Stimulated activated CD8-positive, alpha-beta memory T cell treated with anti-CD3 and anti-CD28 coated beads, Interleukin-4, amount 100 ng/mL, for 1 hour (primary cell): ENCODE measurements at places on chromosomes 4 and X.

DNA sequence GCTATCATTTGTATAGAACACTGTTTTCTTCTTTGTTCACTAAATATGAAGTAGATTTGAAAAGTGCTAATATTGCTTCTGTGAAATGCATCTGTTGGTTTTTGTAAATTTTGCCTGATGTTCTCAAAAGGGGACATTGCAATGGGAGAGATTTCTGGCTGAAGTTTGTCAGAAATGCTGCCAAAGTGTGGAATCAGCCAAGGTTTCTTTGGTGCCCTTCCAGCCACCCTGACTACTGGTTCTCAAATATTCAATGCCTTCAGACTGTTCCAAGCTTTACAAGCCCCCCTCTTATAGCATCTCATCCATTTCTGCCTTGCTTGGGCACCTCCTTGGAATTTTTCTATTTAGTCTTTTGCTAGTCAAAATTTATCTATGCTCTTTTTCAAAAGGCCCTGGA is 60.6 kb upstream of the TMLHE start:
- no peak for DNase-seq

DNA sequence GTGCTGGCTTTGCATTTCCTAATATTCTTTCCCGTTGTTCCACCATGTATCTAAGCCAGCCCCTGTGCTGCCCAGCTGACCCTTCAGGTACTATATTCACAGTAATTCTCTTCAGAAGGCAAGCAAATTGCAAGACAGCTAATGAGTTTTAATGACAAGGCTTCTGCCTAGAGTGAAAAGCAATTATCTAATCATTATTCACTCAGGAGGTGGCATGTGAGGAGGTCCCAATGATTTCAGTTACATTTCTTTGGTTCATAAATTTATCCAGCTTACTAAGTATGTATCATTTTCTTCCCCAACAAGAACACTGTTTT is 123.0 kb downstream of the RASGEF1B start:
- no peak for DNase-seq

- DNase-seq: no peak
These were observed 1639.0 kb upstream of the IGFBP7 start for GRCh38 chr4:58749206-58749605.

GRCh38 chrX:10208953-10209352 is 52.2 kb downstream of the CLCN4 start:
- DNase-seq: no peak

DNA sequence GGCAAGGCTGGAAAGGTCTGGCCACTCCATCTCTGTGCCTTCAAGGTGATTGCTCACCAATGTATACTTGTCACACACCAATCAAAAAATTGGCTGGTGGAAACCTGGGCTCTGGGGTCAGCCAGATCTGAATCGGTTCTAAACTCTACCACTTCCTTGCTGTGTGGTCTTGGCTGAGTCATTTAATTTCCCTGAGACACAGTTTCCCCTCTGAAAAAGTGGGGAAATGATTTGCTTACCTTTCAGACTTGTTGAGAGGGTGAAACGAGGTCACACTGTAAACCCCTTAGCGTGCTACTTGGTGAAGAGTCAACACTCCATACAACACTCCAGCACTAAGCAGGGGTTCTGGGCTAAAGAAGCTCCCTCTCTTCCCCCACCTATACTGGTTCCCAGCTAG is 252.3 kb upstream of the ZIC3 start:
- no peak for DNase-seq

DNA sequence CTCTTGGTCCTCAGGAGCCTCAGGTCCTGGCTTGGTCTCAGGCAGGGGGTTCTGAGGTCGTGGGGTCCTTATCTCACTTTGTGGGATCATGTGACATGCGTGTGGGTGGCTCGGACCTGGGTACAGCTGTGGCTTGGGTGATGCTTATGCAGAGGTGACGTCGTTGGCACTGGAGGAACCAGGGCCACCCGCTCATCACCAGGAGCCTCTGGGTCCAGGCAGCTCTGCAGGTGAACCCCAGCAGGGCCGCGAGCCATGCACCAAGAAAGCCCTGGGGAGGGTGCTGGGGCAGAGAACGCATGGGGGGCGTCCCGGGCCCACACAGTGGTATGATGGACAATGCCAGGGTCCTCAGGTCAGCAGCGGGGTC is 8.7 kb downstream of the ATP5ME start:
- DNase-seq: no peak

DNA sequence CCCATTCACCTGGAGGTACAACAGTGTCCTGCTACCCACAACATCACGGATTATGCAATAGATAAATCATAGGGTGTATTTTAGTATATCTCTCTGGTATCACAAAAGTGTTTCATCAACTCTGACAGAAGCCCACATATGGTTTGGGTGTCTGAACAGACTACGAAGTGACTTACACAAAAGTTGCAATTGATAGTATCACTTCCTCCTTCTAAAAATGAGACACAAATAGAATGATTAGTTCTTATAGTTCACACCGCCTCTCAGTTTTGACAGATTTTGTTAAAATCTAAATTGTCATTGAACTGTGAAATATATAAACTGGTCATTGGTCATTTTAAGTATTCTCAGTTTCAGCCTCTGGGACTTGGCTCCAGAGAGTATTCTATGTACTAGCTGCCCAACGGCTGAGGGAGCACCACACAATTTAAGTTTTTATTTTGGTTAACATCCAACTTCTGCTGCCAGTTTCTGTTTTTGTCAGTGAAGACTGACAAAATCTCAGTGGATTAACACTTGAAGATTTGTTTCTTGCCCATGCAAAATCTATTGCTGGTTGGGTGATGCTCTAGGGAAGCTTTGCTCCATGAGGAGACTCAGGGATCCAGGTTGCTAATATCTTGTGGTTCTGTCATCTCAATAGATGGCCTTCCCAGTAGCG is 113.8 kb upstream of the PUDP start:
- no peak for DNase-seq

GRCh38 chr4:13633671-13634070 is 6.1 kb upstream of the BOD1L1 start:
- no peak for DNase-seq

DNA sequence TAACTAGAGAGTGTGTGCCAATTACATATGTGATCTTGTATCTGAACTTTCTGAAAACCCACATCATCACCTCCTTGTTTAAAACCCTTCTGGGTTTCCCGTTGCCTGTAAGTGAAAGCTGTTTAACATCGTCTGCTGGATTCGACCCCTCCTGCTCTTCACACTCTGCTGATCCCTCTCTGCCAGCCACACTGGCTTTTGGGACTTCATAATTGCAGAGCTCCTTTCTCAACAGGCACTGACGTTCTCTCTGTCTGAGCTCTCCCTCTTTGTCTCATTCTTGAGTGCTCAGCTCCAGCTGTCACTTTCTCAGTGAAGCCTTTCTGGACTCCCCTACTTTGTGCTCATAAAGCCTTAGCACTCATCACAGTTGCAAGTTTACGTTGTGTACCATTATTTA is 153.9 kb downstream of the CEP135 start:
- DNase-seq: no peak

- DNase-seq: no peak
These were observed 17.6 kb upstream of the HS3ST1 start for GRCh38 chr4:11446155-11446811.

GRCh38 chr4:140450352-140450751 is 22.9 kb upstream of the CLGN start:
- DNase-seq: no peak

DNA sequence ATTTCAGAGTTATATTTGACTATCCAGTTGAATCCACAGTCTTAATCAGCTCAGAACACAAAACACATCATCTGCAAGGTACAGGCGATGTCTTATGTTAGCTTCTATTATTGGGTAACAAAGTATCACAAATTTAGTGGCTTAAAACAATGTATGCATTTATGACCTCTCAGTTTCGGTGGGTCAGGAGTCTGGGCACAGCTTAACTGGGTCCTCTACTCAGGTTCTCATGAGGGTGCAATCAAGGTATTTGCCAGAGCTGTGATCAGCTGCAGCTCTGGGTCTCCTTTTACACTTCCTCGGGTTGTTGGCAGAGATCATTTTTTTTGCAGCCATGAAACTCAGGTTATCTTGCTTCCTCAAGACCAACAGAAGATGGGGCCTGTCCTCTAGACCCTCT is 498.9 kb downstream of the IDS start:
- DNase-seq: no peak
